Right renal pelvis (tissue), 4 donors: ENCODE measurements at places on chromosomes 16 and 17.
A peak's percentile ranks its signal among the peaks of the same experiment; 100 is the strongest.

DNA sequence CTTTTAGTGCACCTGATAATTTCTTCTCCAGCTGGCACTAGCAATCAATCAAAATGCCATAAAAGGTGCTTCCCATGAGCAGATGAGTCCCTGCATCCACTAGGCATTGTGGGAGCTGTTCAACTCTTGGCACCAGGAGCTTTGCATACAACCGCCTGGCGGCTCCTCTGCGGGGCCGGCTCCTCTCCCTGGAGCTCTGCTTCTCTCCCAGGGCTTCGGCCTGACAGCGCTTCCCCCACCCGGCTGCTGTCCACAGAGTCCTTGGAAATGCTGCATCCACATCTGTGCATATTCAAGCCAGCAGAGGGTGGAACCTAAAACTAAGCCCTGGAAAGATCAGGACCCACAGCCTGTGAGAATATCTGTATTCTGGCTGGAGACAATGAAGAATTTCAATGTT, 62.9 kb downstream of the LMF1 start:
- DNase-seq: no peak

DNA sequence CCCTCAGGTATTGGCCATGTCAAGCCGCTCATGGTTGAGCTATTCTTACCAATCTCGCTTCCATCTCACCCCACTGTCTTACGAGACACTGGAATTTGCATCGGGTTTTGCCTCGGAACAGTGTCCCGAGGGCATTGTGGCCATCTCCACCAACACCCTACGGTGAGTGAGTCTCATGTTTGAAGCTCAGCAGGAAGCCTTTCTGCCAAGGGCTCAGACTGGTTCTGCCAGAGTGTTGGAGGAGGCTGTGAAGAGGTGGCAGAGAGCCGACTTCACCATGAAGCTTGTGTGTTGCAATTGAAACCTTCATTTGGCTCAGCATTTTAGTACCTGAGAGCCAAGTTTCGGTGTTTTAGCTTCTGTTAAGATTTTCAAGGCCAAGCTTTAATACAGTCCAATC, 38.0 kb downstream of the SF3B3 start:
- DNase-seq: no peak

- no peak for DNase-seq
These were observed 5.2 kb downstream of the RNF43 start for GRCh38 chr17:58412064-58412703.

GRCh38 chr16:586047-586644, 3.7 kb upstream of the RAB40C start:
- DNase-seq: no peak

GRCh38 chr16:84925092-84925772, 86.1 kb downstream of the ZDHHC7 start:
- DNase-seq: no peak

GRCh38 chr17:39164675-39165143, 1.3 kb downstream of the ARL5C start:
- peak; percentile 79 for DNase-seq

GRCh38 chr17:45020354-45021138, 30.9 kb downstream of the DCAKD start:
- DNase-seq: no peak

GRCh38 chr17:30970831-30971567, at the start of gene RNF135:
Gene RNF135 (plus strand): TSS chr17:30971039. CDS start chr17:30971074, 35 bp downstream.
- DNase-seq: peak; percentile 69

DNA sequence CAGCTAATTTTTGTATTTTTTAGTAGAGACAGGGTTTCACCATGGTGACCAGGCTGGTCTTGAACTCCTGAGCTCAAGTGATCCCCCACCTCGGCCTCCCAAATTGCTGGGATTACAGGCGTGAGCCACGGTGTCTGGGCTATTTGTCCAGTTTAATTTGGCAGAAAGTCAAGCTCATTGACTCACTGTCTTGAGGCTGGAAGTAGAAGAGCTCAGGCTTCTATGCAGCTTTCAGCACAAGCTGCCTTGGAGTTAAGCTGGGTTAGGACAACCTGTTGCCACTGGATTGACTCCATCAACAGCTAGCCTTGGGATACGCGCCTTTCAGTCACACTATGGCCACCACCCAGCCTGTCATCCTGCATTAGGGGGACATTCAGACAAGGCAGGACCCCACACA, 76.2 kb upstream of the DNAH17 start:
- DNase-seq: no peak

DNA sequence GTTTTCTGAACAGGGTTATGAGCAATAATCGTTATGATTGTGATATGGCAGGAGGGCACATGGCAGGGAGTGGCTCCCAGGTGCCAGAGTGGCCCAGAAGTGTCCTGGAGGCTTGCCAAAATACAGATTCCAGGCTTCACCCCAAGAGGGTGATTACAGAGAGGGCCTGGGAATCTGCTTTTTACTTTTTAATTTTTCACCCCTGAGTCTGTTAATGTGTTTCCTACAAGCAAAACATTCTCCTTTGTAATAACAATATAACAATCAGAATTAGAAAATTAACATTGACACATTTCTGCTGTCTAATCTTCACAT, 212.4 kb downstream of the SNX29 start:
- no peak for DNase-seq

DNA sequence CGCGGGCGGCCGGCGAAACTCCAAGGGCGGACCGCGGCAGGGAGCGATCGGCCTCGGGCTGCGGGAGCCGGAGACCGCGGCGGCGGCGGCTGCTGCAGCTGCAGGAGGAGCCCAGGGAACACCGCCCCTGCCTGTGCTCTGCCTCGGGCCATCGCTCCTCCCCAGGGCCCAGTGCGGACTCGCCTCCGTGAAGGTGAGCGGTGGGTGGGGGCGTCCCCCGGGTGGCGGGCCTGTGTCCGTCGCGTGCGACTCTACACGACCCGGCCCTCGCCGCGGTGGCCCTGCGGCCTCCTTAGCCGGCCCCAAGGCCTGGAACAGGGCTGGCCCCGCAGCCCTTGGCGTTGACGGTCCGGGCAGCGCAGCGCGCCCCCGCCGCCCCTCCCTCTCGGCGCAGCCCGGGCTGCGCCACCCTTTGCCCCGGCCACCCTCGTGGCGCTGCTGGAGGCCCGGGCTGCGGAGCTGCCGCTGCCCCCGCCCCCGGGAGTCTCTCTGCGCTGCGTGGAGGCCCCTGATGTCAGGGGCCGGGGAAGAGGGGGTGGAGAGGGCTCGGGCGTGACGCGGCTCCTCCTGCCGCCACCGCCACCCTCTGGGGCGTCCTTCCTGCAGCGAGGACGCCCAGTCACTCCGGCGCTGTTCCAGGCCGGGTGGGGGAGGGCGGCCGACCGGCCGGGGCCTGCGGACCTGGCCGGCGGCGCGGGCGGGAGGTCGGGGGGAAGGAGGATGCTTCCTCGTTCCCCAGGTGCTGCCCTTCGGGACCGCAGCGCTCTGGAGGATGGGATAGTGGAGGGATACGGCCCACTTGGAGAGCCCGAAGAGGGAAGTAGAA, 485 bp downstream of the DYNLL2 start:
- DNase-seq: no peak

DNA sequence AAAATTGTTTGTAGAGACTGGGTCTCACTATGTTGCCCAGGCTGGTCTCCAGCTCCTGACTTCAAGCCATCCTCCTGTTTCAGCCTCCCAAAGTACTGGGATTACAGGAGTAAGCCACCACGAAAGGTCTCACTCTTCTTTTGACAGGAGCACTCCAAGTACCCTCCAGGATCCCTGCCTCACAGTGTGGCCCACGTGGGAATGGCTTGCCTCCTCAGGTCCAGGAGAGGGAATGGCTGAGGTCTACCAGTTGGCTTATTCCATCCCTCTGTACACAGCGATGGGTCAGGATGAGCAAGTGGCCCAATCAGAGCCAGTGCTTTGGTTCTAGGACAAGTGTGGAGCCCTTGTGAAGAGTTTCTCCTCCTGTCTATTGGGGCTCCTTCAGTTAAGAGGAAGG, 73.7 kb upstream of the ZNF423 start:
- DNase-seq: no peak

- no peak for DNase-seq
These were observed 472.4 kb downstream of the PMP22 start for GRCh38 chr17:14792746-14793145.

- no peak for DNase-seq
These were observed 3.1 kb downstream of the TLCD2 start for GRCh38 chr17:1707107-1707506.

DNA sequence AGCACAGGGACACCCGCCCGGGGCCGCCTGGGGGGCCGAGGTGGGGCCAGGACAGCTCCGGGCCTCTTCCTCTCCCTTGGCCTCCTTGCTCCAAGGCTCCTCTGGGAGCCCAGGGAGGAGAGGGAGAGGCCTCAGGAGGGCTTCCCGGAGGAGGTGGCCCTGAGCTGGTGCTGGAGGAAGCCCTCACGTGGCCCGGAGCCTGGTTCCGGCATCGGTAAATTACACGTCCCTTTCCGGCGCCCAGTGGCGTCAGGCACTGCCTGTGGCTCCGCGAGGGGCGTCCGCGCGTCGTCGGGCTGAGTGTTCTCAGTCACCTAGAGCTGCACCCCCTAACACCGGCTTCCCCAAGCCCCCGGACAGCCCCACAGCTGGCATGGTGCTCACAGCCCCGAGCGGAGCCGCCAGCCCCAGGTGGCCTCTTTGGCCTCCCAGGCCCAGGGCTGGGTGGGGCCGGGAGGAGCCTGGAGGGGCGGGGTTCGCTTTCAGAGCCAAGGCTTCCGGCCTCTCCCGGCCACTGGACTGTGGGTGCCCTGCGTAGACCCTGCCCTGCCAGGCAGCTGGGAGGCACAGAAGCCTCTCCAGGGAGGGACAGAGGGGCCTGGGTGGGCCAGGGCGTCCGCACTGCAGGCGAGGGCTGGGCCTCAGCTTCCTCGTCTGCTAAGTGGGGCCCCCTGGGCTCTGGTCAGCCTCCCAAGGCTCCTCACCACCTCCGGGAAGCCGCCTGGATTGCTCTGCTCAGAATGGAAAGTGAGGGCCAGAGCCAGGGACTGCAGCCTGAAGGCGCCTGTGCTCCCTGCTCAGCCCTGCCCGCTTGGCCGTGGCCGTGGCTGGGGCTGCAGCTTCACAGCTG, 27.9 kb upstream of the SSTR5 start:
- DNase-seq: no peak

DNA sequence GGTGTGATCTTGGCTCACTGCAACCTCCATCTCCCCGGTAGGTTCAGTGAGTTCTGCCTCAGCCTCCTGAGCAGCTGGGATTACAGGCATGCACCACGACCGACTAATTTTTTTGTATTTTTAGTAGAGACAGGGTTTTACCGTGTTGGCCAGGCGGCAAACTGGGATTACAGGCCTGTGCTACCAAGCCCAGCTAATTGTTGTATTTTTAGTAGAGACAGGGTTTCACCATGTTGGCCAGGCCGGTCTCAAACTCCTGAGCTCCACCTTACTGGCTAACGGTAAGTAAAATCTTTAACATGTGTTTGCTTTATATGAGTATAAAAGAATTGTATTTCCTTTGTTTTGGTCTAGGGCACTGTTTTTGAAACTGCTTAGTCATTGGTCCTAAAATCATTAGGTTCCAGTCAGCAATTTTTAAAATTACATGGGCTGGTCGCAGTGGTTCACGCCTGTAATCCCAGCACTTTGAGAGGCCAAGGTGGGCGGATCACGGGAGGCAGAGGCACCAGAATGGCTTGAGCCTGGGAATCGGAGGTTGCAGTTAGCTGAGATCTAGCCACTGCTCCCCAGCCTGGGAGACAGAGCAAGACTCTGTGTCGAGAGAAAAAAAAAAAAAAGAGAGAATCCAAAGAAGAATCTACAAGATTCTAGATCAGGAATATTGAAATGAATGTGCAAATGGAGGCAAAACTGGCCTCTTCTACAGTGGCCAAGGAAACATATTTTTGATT, 3.6 kb downstream of the FLYWCH1 start:
- no peak for DNase-seq

DNA sequence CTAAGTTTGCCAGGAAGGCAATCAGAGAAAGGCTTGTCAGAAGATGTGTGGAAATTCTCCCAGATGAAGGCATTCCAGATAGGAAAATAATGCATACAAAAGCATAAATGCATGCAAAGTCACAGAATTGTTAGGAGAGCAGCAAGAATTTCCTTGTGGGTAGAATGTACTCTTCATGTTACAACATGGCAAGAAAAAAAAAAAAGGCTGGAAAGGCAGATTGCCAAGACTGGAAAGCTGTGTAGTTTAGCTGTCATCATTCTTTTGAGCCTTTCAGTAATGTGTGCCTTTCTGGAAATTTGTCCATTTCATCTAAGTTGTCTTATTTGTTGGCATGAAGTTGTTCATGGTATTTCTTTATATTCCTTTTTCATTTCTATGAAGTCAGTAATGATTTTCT, 71.0 kb upstream of the EFCAB3 start:
- DNase-seq: no peak

DNA sequence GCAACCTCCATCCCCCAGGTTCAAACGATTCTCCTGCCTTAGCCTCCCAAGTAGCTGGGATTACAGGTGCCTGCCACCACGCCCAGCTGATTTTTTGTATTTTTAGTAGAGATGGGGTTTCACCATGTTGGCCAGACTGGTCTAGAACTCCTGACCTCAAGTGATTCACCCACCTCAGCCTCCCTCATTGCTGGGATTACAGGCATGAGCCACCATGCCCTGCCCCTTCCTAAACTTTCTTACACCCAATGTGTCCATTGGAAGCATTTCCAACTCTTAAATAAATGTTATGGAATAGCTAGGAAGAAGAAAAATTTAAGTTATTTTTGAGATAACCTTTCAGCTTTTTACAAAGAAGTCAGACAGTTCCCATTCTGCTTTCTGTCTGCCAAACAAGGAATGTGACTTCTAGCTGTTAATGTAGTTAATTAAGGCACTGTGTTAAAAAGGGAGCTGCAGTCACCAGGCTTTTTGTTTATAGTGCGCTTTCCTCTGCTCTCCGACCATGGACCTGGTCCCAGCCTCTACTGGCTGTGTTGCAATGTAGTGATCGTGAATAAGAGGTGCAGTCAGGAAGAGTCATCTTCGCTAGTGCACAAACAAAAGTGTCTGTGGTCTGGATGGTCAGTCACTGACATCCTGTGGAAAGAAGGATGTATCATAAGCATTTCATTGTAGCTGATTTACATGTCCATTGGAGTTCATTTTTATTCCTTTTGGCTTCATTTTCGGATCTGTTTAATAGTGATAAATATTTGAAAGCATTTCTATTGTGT, 39.7 kb downstream of the USP10 start:
- DNase-seq: no peak

- peak; percentile 57 for DNase-seq
These were observed 116.1 kb upstream of the METRNL start for GRCh38 chr17:82963104-82963950.

DNA sequence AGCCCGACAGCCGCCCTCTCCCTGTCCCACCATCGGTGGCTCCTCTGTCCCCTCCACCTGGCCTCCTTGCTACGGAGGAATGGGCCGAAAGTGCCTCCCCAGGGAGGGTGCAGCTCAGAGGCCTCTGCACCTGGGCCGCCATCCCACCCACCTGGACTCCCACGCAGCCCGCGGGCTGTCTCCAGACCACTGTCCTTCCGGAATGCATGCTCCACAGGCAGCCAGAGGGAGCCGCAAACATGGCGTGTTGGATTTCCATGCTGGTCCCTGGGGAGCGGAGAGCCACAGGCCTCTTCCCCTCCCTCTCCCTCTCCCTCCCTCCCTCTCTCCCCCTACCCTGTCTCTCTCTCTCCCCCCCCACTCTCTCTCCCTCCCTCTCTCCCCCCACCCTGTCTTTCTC, 3.0 kb downstream of the SSTR5 start:
- no peak for DNase-seq

GRCh38 chr17:55295411-55296170, 30.8 kb downstream of the HLF start:
- no peak for DNase-seq

- no peak for DNase-seq
These were observed 42.7 kb downstream of the SOX9 start for GRCh38 chr17:72163474-72163873.

- no peak for DNase-seq
These were observed 74.3 kb downstream of the SSH2 start for GRCh38 chr17:29855686-29856085.

GRCh38 chr17:27241346-27241946, 52.5 kb upstream of the WSB1 start:
- no peak for DNase-seq
